Purkinje cell (primary cell): ENCODE measurements at places on chromosomes 6 and 20. TPM values are rescaled to one million over a fixed set of nuclear protein-coding genes. Genes with fewer than 3 reads are reported as not detected.

The HSPA1L gene
- 0.76 and 1.6 TPM in 2 replicates for polyA plus RNA-seq

The TNFRSF6B gene
- not detected in 2 replicates for polyA plus RNA-seq

The HLA-DRA gene
- polyA plus RNA-seq: 1.1 TPM in 1 of 2 replicates, not detected in the other

The C20orf141 gene
- polyA plus RNA-seq: not detected in 2 replicates

The RNF8 gene
- 36.4 and 49.3 TPM in 2 replicates for polyA plus RNA-seq

The OR2J1 gene
- polyA plus RNA-seq: not detected in 2 replicates

The GHRH gene
- polyA plus RNA-seq: not detected in 2 replicates

The RIMS4 gene
- 0.04 and 0.19 TPM in 2 replicates for polyA plus RNA-seq

The LY6G6F gene
- not detected in 2 replicates for polyA plus RNA-seq
